ENCODE measurements at places on chromosomes 11 and 22.

GRCh38 chr11:122045181-122045586 is 70.8 kb downstream of the BLID start:
- DNase-seq, result no peak

DNA sequence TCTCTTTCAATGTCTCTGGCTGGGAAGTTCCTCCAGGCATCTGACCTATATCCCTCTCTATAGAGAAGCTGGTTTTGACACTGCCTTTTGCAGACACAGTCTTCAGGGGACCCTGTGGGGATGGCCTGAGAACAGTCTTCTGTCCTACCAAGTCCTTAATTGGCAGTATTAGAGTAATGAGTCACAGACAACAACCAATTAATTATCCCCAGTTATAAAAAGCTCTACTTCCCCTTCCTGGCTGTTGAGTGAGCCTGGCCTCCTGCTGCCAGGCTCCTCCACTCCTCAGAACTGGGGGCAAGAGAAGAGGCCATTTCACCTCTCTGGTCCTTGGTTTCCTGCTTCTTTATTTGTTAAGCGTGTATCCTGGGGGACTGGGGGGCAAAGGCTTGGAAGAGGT is 41.2 kb upstream of the KLHL35 start:
- DNase-seq, result no peak

DNA sequence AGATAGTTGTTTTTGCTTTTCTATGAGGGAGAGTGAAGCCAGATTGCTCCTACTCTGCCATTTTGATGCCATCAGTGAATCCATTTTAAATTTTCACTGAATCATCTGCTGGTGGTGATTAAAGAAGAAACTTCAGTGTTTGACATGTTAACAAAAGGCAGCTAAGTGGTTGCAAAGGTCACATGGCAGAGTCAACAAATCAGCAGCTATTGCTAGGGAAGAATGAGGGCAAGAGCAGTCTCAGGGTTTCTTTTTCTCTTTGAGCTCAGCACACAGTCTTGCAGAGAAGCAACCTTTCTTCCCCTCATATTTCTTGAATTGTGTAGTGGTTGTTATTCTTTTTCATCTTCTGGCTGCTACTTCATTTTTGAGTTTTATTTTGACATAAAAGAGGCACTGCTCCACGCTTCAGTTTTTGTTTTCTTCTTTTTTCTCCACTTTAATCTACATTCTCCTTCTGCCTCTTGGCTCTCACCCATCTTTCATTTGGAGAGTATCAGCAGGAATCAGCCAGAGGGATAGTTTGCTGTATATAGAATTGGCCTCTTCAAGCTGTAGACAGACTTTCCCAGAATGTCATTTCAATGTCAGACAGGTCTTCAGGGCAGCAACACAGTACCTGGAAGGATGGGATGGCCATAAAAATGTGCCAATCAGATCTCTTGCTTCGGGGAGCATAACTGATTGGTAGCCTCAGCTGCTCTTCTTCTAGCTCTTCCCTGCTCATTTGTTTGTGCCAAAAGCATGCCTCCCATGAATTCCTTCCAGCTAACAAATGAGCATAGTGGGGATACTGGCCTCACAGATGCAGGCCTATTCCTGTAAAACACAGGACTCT is 153.9 kb downstream of the TRPC6 start:
- DNase-seq, result peak; percentile 29

DNA sequence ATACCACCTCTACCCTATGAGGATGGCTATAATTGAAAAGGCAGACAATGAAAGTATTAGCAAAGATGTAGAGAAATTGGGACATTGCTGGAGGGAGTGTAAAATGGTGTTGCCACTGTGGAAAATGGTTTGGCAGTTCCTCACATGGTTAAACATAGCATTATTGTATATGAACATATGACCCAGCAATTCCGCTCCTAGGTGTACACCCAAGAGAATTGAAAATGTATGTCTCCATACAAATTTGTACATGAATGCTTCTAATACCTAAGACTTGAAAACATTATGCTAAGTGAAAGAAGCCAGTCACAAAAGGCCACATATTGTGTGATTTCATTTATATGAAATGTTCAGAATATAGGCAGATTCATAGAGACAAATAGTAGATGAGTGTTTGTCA is 10.0 kb downstream of the SLCO2B1 start:
- no peak for DNase-seq

DNA sequence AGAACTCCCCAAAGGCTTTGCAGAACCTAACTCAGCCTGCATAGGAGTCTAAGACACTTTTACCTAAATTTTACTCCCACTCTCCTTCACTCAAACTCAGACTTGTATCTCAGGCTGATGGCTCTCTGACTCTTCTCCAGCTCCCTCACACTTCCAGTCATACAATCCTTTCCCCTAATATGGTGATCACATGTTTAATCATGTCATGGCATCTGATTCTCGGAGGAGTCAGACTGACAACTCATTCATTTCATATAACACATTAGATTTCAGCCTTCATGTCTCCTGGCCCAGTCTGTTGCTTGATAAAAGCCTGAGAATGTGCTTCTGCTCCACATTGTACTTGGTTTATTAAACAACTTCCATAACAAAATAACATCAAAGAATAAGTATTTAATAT is 1503.9 kb upstream of the TENM4 start:
- DNase-seq, result no peak

Data from NCI-H446 (cell line).